ENCODE measurements at places on chromosomes 2 and 18.

- peak; percentile 51 for DNase-seq
Measured at GRCh38 chr18:78875016-78875777, 104.4 kb upstream of the SALL3 start.

DNA sequence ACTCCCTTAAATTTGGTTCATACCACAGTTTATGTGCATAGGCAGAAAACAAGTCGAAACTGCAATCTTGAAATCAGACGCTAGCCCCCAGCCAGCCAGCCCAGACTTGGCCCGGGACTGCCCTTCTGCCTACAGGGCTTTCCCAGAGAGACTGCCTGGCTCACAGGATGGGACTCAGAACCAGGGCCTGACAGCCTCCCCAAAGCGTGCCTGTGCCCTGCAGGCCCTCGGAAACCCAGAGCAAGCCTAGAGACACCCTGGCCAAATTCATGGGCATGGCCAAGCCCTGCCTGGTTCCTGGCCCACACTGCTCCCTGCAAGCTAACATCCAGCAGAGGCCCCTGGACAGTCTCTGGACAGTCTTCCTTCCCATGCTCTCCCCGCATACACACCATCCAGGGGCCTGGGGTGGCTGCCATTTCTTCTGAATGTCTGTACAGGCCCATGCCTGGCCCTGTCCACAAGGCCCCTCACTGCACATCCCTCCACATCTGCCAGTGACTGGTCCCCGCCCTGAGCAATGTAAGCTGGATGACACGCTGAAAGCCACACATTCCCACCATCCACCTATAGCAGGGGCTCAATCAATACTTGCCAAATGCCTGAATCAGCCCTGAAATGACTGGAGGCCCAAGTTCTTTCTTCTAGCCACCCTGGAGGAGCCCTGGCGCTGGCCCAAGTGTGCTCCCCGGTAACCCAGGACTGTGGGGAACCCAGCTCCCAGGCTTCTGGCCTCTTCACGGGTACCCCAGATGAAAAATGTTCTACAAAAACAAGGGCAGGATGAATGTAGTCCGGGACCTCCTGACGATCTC lies 73.1 kb downstream of the HDAC4 start:
- DNase-seq: no peak

- peak; percentile 93 for DNase-seq
Measured at GRCh38 chr18:37564711-37565100, 892 bp downstream of the CELF4 start.

DNA sequence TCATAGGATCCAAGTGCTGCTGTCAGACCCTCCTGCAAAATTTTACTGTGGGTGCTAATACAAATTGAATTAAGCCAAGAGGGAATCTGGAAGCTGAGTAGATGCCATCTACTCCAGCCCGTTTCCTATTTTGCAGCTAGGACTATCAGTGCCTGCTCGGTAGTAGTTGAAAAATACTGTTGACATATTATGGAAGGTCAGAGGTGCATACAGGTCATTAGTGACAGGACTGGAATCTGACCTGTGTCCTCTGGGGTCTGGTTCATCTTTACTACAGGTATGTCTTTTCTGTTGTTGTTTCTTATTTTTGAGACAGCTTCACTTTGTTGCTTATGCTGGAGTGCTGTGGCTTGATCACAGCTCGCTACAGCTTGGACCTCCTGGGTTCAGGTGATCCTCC lies 58.8 kb downstream of the MAP4K4 start:
- no peak for DNase-seq

DNA sequence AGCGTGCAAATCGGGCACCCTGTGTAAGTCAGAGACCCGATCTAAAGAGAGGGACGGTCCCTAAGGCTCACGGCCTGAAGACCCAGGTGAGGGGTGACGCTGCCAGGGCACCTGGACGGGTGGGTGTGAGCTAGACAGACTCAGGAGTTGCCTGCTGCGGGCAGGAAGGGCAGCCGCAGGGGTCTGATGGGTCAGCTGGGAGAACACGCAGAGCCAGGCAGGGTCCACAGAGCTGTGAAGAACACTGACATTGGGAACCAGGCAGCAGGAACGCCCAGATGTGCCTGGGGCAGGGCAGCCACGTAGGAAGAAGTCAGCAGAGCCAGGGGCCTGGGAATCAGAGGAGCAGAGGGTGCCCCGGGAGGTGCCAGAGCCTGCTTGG lies 25.9 kb downstream of the HDAC4 start:
- no peak for DNase-seq

GRCh38 chr18:3058328-3059191 lies 45.6 kb upstream of the LPIN2 start:
- DNase-seq: no peak

DNA sequence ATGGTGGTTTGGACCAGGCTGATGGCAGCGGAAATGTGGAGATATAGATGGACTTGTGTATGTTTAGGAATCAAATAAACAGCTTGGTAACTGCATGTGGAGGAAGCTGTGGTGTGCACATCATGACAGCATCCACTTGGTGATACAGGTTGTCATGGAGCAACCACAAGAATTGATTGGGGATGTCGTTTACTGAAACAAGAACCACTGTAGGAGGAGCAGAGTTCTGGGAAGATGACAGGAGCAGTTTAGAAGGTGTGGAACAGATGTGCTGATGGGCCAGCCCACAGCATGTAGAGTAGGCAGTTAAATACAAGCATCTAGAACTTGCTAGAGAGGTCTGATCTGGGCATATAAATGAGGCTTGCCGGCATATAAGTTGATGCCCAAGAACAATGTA lies 152.4 kb upstream of the SERPINE2 start:
- no peak for DNase-seq

- DNase-seq: no peak
Measured at GRCh38 chr2:21667638-21668037, 543.9 kb downstream of the TDRD15 start.
